ENCODE measurements at places on chromosomes 5 and 9.
A peak's percentile ranks its signal among the peaks of the same experiment; 100 is the strongest.

- DNase-seq = no peak
- H3K27ac ChIP-seq = no peak overlapping the region
- H3K36me3 ChIP-seq = no peaks in the 10 kb centered on the region
- H3K4me3 ChIP-seq = no peak overlapping the region
- H3K4me1 ChIP-seq = no peaks in the 10 kb centered on the region
These were observed 26.2 kb downstream of the EXD3 start for GRCh38 chr9:137396634-137397367.

- H3K27me3 ChIP-seq = no peaks in the 10 kb centered on the region
- no peak overlapping the region for H3K4me3 ChIP-seq
- no peaks in the 10 kb centered on the region for H3K4me1 ChIP-seq
- no peaks in the 10 kb centered on the region for H3K36me3 ChIP-seq
These were observed 378.8 kb upstream of the SEMA6A start for GRCh38 chr5:116953251-116953930.

DNA sequence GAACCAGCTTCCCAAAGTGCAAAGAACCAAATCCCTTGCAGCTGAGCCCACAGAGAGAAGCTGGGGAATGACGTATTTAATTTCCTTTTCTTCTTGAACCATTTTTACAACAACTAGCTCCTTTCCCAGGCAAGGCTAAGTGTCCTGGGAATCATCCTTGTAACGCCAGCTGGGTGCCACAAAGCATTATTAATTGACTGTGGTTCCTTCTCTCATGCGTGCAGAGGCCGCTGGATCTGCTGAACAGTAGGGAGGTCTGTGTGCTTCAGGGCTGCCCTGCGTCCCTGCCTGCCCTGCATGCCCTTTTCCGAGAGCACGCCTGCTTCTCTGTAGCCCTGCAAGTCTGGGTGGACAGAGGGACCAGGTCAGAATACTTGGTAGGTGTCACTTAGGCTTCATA lies 124.1 kb upstream of the OTULINL start:
- H3K4me1 ChIP-seq = no peaks in the 10 kb centered on the region
- H3K4me3 ChIP-seq = no peak overlapping the region
- H3K27ac ChIP-seq = no peak overlapping the region
- H3K27me3 ChIP-seq = no peaks in the 10 kb centered on the region

DNA sequence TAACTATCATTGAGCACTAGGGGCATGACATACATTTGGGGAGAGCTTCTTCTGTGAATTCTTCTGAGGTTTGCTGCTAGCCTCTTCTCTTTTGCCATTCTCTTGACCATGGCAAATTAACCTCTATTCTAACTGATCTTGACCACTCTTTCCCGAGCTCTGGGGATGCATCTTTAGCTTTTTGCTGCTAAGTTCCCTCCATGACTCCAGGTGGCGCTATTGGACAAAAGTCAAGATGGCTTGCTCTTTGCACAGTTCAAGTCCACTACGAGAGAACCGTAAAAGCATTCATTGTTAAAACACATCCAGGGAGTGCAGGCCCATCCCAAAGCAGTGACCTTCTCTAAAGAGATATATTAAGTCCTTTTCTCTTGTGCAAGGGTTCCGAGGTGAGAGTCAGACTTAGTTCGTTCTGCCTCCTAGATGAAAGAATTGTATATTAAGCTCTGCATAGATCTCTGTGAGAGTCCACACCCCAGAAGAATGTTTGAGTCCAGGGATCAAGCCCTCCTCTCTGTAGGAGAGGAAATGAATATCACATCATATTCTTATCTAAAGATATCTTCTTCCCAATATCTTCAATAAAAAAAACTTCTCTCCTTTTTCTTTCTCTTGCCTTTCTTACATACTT lies 1152.9 kb upstream of the CDH6 start:
- H3K27me3 ChIP-seq = no peaks in the 10 kb centered on the region
- H3K4me1 ChIP-seq = no peaks in the 10 kb centered on the region
- H3K27ac ChIP-seq = no peak overlapping the region
- no peak overlapping the region for H3K4me3 ChIP-seq

DNA sequence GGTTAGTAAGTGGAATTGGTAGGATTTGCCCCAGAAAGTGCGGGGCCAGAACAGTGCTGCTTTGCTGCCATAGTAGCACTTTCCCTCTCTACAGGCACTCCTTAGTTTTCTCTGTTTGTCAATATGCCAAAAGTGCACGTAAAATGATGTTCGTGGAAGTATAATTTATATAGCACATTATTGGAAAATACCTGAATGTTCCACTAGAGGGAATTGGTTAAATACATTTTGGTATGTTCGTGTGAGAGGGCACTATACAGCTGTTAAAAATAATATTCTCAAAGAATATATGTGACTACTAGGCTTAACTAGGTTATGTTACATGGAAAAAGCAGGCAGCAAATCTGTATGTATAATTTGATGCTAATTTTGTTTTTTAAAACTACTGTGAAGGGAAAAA lies 184.0 kb upstream of the GDNF start:
- H3K4me3 ChIP-seq = no peak overlapping the region
- no peak for DNase-seq
- no peaks in the 10 kb centered on the region for H3K4me1 ChIP-seq
- H3K27me3 ChIP-seq = no peaks in the 10 kb centered on the region
- no peaks in the 10 kb centered on the region for H3K36me3 ChIP-seq
- no peak overlapping the region for H3K27ac ChIP-seq

GRCh38 chr9:33465596-33466564 lies 7.8 kb downstream of the NOL6 start:
- no peaks in the 10 kb centered on the region for H3K4me1 ChIP-seq
- peaks cover 89% of the 10 kb centered on the region for H3K36me3 ChIP-seq
- no peak overlapping the region for H3K4me3 ChIP-seq
- H3K27ac ChIP-seq = no peak overlapping the region
- no peak for DNase-seq

- H3K4me1 ChIP-seq = no peaks in the 10 kb centered on the region
- DNase-seq = no peak
- H3K4me3 ChIP-seq = no peak overlapping the region
These were observed 886.2 kb upstream of the DMAC1 start for GRCh38 chr9:8685825-8686224.

DNA sequence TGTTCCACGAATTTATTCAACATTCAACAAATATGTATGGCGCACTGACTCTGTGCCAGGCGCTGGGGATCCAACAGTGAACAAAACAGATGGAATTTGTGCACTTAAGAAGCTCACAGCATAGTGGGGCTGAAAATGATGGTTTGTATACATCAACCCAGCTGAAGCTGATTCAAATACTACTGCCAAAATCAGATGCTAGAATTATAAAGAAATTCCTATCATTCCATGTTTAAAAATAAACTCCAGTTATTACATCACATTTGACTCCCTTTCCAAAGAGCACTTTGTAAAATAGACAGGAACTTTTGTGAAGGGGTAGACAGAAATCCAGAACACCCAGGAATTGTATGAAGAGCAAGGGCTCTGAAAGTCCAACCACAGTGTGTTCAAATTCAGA lies 54.1 kb downstream of the ZNF608 start:
- H3K27me3 ChIP-seq = no peaks in the 10 kb centered on the region
- no peak overlapping the region for H3K4me3 ChIP-seq
- DNase-seq = no peak

GRCh38 chr9:129473523-129474244 lies 147.2 kb downstream of the C9orf50 start:
- no peaks in the 10 kb centered on the region for H3K27me3 ChIP-seq
- H3K27ac ChIP-seq = no peak overlapping the region
- H3K4me3 ChIP-seq = no peak overlapping the region
- no peaks in the 10 kb centered on the region for H3K4me1 ChIP-seq
- no peak for DNase-seq
- no peaks in the 10 kb centered on the region for H3K36me3 ChIP-seq

- H3K4me1 ChIP-seq = no peaks in the 10 kb centered on the region
- H3K27me3 ChIP-seq = no peaks in the 10 kb centered on the region
- no peaks in the 10 kb centered on the region for H3K36me3 ChIP-seq
These were observed 887 bp downstream of the PTPDC1 start for GRCh38 chr9:94085062-94085639.

- H3K27me3 ChIP-seq = no peaks in the 10 kb centered on the region
- no peak overlapping the region for H3K4me3 ChIP-seq
- H3K27ac ChIP-seq = no peak overlapping the region
These were observed 57.8 kb downstream of the AUH start for GRCh38 chr9:91303741-91304415.

- H3K27ac ChIP-seq = no peak overlapping the region
- no peak for DNase-seq
- H3K27me3 ChIP-seq = no peaks in the 10 kb centered on the region
- H3K4me3 ChIP-seq = no peak overlapping the region
- H3K4me1 ChIP-seq = no peaks in the 10 kb centered on the region
These were observed 52.5 kb downstream of the UIMC1 start for GRCh38 chr5:176954050-176954449.

DNA sequence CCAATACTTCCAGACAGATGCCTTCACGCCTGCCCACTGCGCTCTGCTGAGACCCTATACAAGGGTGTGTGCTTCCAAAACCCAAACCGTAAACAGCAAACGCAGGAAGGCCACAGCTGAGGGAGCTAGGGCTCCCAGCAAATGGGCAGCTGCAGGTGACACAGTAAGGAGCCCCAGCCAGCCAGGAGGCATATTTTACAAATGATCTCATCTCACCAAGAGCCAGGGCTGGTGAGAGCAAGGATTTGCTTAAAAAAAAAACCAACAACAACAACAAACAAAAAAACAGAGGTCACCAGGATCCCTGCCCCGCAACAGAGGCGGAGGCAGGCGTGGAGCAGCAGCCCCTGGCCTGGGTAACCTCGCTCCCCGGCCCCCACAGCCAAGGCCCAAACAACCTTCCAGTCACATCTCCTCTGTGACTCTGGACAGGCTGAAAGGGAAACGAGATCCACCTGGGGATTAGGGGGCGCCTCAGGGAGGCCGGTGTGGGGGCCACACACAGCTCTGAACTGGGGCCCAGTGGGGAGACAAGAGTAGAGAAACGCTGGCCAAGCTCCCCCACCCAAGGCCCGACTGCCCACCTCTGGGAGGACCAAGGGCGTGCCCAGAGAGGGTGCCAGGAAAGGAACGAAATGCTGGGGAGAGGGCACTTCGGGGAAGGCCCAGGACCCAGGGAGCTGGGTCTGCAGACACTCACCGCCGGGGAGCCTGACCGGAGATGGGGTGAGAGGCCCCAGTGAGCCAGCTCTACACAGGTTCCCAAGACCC lies 3.3 kb downstream of the NACC2 start:
- no peaks in the 10 kb centered on the region for H3K27me3 ChIP-seq
- no peak overlapping the region for H3K4me3 ChIP-seq
- no peaks in the 10 kb centered on the region for H3K36me3 ChIP-seq
- H3K4me1 ChIP-seq = peaks cover 20% of the 10 kb centered on the region

- H3K4me3 ChIP-seq = peak overlapping the region; percentile 83
- DNase-seq = peak; percentile 58
- peaks cover 12% of the 10 kb centered on the region for H3K4me1 ChIP-seq
- H3K36me3 ChIP-seq = peaks cover 33% of the 10 kb centered on the region
These were observed 992 bp upstream of the RPP25L start for GRCh38 chr9:34612788-34613390.

- no peak overlapping the region for H3K27ac ChIP-seq
- no peaks in the 10 kb centered on the region for H3K4me1 ChIP-seq
- H3K36me3 ChIP-seq = no peaks in the 10 kb centered on the region
- no peaks in the 10 kb centered on the region for H3K27me3 ChIP-seq
- H3K4me3 ChIP-seq = no peak overlapping the region
These were observed 146.3 kb downstream of the DMAC1 start for GRCh38 chr9:7653262-7653661.

DNA sequence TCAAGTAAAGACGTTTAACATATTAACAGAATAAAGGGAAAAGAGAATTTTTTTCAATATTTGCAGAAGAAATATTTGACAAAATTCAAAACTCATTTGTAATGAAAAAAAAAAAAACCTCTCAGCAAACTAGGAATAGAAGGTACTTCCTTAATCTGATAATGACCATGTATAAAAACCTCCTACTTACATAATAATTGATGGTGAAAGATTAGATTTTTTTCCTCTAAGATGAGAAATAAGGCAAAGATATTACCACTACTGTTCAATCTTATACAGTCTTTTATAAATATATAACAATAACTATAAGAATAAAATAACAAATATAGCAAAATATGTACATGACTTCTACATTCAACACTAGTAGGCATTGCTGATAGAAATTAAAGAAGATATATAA lies 424.6 kb upstream of the KLF4 start:
- H3K27me3 ChIP-seq = no peaks in the 10 kb centered on the region
- no peak overlapping the region for H3K27ac ChIP-seq
- DNase-seq = no peak
- no peaks in the 10 kb centered on the region for H3K4me1 ChIP-seq
- no peaks in the 10 kb centered on the region for H3K36me3 ChIP-seq

GRCh38 chr5:81698813-81699212 lies 52.1 kb downstream of the SSBP2 start:
- H3K4me3 ChIP-seq = no peak overlapping the region
- no peaks in the 10 kb centered on the region for H3K36me3 ChIP-seq
- H3K27ac ChIP-seq = no peak overlapping the region
- DNase-seq = no peak
- H3K4me1 ChIP-seq = no peaks in the 10 kb centered on the region

Measured in effector memory CD4-positive, alpha-beta T cell (primary cell).